Heart left ventricle (tissue), 16 donors: ENCODE measurements at places on chromosomes 1 and 21. TPM values are rescaled to one million over a fixed set of nuclear protein-coding genes. Genes with fewer than 3 reads are reported as not detected.

Gene DTL
- total RNA-seq, result 0.20 TPM

Gene CFHR2
- total RNA-seq, result not detected

Gene CTPS1
- total RNA-seq, result 11.0 TPM

GRCh38 chr1:228957535-228957934 is 222.3 kb downstream of the RHOU start:
- no peak for DNase-seq

- DNase-seq, result no peak
These were observed 56.4 kb downstream of the SASS6 start for GRCh38 chr1:100076319-100076718.

- DNase-seq, result no peak
These were observed 248.7 kb upstream of the CSF3R start for GRCh38 chr1:36731226-36732014.
